ENCODE measurements at places on chromosomes 2 and 18.

DNA sequence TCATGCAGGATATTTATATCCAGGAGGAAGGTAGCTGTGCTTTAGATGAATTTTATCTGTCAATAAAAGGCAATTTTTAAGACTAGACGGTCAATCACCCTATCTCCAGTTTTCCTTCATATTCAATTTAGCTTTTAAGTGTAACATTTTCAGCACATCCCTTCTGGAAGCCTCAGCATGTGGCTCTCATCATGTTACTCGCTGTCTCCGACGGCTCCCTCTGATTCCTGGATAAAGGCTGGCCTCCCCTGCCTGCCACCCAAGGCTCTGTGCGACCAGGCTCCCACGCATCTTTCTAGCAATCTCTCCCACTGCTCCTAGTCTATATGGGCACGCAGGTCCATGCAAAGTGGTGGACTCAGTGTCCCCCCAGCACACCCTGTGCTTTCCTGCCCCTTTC lies 84.5 kb downstream of the MEP1B start:
- no peak for DNase-seq

DNA sequence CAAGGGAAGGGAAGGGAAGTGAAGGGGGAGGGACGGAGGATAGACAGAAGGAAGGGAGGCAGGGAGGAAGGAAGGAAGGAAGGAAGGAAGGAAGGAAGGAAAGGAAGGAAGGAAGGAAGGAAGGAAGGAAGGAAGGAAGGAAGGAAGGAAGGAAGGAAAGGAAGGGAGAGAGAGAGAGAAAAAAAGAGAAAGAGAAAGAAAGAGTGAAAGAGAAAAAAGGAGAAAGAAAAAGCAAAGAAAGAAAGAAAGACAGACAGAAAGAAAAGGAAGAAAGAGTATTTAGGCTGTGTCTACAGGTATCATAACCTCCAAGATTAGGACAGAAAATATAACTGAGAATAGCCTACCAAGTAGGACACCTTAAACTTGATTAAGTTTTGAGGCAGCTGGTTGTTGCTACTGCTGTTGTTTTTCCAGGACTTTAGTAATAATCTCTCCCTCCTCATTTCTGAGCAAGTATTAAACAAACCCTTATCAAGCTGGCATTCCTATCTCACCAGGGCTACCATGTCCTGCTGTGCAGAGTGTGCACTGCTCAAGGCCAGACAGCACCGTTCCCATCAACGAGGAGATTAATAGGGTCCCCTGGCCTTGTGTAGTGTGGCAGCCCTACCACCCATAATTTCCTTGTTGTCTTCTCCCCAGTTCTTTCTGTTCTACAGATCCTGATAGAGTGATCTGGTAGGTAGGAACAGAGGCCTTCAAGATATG lies 90.5 kb upstream of the FHL2 start:
- no peak for DNase-seq

DNA sequence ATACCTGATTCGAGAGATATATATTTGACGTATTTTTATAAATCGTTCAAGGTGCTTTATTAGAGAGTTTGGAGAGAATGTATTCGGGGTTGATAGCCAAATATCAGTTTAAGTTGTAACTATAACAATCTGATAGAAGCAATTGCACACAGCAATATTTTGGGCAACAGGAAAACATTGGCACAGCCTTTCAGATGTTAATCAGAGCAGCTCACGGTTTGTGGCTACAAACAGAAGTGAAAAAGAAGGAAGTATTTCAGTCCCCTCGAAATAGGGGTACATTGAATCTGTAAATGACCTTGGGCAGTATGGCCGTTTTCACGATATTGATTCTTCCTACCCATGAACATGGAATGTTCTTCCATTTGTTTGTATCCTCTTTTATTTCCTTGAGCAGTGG lies 20.6 kb downstream of the SERPINB10 start:
- DNase-seq, result no peak

- DNase-seq, result no peak
These were observed 363.6 kb downstream of the ZNF521 start for GRCh38 chr18:24988253-24988840.

- no peak for DNase-seq
These were observed 66.2 kb downstream of the MAIP1 start for GRCh38 chr2:200021449-200022114.

DNA sequence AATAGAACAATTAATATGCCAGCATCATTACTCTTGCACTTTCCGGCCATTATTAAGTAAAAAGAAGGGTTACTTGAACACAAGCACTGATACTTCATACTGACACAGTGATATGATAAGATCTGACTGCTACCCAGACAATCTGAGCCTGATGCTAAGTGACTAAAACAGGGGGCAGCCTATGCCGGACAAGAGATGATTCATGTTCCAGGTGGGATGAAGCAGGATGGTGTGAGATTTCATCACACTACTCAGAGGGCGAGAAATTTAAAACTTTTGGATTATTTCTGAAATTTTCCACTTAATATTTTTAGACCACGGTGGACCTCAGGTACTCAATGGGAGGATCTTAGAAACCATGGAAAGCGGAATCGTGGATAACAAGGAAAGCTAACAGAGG lies 61.7 kb downstream of the LIPG start:
- no peak for DNase-seq

DNA sequence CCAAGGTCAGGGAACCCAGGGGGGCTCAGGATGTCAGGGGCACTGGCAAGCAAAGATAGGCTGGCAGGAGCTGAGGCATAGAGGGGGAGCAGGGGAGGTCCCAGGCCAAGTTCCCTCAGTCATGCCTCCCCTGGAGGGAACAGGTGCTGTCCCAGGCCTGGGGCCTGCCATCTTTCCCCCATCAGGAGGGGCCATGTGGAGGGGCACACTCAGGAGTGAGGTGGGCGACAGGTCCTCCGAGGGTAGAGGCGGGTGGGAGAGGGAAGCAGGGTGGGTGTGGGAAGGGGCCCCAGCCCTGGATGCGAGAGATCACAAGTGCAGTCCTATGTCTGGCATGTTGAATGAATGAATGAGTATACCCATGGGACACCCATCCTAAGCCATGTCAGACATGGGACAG lies 127.7 kb upstream of the GLI2 start:
- DNase-seq, result no peak

GRCh38 chr2:39658371-39658770 lies 7.3 kb upstream of the TMEM178A start:
- DNase-seq, result no peak

DNA sequence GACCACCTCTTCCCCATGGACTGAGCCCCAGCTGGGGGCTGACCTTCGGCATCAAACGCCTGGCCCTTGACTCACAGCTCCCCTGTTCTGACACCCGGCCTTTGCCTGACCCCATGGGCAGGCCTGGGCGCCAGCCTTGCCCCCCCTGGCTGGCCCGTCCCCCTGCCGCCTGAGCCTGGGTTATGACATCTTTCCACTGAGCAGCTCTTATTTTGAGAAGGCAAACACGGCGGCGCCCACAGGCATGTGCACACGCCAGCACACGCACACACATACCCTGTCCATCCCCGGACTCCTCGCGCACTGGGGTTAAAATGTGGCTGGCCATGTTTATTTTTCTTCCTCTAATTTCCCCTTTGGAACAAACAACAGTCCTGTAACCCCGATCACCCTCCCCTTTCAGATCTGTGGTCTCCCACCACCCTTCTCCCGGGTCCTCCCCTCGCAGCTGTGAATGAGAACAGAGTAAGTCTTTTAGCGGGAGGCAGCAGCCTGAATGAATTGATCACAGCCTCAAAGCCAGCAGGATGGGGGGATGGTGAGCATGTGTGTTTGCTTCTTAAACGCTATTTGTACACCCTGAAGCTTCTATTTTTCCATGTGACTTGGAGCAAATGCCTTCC lies 11.8 kb upstream of the ATOH8 start:
- DNase-seq, result no peak

DNA sequence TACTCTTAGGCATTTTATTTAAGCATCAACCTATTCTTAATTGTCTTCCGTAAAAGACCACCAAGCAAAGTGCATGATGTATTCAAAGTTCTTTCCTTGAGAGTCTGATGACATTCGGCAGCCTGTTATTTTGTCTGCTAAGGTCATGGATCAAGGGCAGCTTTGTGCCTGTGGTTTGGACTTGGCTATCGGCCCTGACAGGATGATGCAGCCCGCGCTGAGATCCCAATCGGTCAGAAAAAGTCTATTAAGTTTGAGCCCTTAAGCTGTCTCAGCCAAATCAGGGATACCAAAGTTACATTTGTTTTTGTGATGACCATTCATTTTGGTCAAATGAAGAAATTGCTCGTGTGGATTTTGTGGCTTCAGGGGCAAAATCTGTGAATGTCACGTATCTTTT lies 718.9 kb upstream of the FANCL start:
- DNase-seq, result no peak

- DNase-seq, result no peak
These were observed 35.2 kb downstream of the CYRIA start for GRCh38 chr2:16630463-16630862.

- DNase-seq, result no peak
These were observed 193.7 kb upstream of the VWC2L start for GRCh38 chr2:214217136-214217535.

DNA sequence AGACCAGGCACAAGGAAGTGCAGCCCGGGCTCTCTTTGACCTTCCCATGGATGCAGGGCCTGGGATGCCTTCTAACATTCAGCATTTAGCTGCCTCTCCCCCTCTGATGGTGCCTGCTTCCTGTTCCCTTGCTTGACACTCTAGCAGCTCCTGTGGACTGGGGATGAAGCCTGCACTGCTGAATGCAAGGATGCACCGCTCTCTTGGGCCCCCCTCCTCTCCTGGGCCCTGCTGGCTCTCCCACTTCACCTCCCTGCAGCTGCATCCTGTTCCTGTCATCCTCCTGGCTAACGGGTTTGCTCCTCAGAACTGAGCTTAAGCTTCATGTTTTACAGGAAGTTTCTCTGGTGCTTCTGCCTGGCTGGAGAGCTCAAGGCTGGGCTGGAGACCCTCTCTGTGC lies 254.1 kb downstream of the TSN start:
- no peak for DNase-seq

GRCh38 chr2:221371347-221371746 lies 200.8 kb downstream of the EPHA4 start:
- no peak for DNase-seq

GRCh38 chr2:159497256-159497655 lies 119.1 kb downstream of the BAZ2B start:
- no peak for DNase-seq

DNA sequence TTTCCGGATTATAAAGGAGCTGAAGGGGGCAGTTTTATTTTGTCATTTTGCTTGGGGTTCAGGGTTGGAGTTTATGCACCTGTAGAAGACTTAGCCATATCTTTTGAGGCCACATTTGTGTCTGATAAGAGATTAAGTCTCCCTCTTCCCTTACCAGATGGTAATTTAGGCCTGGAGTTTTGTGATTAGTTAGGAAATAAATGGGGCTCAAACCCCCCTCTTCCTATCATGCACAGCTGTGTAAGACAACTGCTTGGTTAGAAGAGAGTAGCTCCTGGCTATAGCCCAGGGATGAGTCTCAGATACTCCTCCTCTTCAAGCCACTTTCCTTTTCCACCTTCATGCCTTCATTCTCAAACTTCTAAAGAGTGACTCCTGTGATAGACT lies 802 bp upstream of the SAP130 start:
- DNase-seq, result no peak

DNA sequence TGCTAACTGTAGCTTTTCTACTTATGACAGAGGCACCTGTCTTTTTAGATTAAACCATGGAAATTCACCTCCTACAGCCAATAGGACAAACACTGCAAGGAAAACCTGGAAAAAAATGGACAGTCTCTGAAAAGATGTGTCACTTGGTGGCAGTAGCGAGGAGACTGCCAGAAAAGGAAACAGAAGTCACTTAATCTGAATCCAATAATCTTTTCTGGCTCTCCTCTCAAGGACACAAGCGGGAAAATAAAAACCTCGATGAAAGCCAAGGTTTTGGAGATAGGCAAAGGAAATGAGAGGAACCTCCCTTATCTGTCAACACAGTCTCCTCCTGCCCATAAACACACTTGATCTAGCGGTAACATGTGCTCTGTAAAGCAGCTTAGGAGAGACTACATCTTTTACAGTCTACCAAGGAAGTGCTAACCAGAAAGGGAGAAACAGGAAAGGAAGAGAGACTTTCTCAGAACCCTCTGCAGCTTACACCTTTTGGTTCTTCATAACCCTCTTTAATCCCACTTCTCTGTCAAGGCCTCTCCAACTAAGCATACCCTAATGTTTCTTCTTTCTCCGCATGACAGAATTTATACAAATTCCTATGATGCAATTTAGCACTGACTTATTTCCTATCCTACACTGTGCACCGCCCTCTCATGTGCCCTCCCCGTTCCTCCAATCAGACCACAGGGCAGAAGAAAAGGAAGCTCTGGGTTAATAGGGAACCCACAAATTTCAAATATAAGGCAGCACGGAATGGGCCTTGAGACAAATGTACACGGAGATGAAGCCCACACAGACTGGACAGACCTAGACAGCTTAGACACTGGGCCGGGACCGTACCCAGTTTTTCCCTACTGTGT lies 52.8 kb downstream of the CLASP1 start:
- DNase-seq, result peak; percentile 41

DNA sequence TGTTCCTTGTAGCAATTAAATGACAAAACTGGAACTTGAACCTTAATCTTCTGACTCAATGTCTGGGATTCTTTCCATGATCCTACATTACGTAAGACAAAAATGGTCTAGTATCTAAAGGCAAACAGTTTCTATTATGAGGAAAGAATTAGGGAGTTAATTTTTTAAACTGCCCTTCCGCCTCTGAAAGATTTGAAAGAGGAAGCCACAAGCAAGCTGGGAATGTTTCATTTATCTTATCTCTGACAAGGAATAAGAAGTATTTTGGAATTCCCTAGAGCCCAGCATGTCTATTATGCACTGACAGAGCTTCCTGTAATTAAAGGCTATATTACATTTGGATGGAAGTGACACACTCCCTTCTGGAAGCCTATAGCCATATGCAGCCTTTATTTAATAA lies 558.8 kb upstream of the CDH2 start:
- no peak for DNase-seq

- no peak for DNase-seq
These were observed 1015.0 kb downstream of the BCL11A start for GRCh38 chr2:59538398-59538911.

DNA sequence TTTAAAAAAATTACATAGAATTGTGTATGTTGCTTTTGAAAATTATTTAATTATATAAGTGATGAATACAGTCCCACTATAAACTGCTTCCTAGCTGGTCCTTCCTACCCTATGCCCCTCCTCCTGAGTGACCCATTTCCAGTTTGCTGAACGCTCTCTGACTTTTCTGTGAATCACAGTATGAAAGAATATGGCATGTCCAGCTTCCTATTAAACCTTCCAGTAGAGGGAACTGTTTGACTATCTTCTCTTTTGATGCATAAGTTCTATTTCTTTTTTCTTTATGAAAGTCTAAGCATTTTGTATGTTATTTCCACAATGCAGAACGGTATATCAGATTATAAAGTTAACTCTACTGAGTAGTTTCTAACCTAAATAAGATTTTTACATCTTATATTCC lies 41.3 kb downstream of the PSMG2 start:
- no peak for DNase-seq

DNA sequence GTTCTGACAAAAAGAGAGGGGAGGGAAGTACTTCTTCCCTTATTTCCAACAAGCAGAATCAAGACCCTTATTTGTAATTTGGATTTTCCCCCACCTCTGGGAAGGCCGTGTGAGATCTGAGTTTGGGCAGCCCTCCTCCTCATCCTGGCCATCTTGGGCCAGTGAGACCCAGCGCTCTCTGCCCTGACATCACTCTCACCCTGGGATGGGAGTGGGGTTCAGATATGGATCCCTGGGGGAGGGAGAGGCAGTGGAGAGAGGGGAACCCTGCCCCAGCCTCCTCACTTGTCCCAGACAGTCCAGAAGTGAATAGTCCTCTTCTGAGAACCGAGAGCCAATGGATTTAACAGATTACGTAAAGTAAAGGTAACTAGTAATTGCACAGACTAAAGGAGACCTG lies 64.5 kb downstream of the DYSF start:
- no peak for DNase-seq

All from activated naive CD8-positive, alpha-beta T cell treated with anti-CD3 and anti-CD28 coated beads for 36 hours (primary cell).